ENCODE measurements at places on chromosomes 5 and 9.

DNA sequence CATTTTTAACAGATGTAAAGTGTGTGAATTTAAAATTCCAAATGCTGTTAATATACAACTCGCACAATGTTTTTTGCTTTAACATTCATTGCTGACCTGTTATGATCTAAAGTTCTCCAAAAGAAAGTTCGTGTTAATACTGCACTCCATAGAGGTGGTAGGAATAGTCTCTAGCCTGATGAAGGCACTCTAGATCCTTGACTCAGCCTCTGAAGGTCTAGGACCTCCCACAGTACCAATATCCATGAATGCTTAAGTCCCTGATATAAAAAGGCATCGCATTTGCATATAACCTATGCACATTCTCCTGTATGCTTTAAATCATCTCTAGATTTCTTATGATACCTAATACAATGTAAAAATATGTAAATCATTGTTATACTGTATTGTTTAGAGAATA lies 213.6 kb downstream of the EFNA5 start:
- no peak for DNase-seq

DNA sequence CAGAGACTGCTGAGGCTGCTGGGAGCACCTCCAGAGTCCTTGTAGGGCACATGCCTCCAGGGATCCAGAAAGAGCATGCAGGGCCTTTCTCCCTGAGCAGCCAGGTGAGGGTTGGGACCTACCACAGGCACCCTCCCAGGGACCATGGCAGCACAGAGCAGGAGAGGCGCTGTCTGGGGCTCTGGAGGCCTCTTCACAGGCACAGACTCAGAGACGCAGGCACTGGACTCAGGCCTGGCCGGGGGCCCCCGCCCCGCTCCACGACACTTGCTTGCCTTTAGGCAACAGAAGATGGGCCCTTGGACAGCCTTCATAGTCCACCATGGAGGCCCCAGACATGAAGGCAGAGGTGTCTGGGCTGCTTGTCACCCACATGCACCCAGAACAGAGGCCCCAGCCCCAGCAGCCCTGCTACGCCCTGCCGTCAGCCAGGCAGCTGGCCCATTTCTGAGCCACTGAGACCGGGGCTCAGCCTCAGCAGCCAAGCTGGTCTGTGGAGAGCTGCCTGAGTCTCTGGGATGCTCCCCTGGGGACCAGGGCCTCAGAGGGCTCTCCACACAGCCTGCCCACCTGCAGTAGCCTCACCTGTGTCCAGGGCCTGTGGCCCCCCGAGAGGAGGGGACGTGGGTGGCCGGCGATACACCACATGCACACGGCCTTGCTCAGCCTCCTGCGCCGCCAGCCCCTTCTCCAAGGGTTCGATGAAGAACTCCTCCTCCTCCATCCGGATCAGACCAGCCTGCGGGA lies 72.8 kb downstream of the ADAMTS2 start:
- DNase-seq = no peak

GRCh38 chr9:136093346-136093986 lies 1.6 kb downstream of the NACC2 start:
- DNase-seq = peak; percentile 40

DNA sequence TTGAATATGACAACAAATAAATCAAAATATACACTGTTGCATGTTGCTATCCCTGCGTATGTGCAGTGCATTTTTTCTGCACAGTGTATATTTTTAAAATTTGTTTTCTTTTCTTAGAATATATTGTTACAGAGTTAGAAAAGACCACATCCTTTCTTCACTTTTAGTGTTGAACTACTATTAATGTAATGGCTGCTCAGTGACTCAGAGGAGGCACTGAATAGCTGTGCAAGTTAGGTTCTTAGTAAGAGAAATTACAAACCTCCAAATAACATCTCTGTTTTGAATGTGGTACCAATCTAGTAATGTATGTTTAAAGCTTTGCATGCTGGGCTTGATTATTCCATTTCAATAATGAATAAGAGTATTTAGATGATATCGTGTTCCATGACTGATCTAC lies 208.9 kb upstream of the PRR16 start:
- no peak for DNase-seq

DNA sequence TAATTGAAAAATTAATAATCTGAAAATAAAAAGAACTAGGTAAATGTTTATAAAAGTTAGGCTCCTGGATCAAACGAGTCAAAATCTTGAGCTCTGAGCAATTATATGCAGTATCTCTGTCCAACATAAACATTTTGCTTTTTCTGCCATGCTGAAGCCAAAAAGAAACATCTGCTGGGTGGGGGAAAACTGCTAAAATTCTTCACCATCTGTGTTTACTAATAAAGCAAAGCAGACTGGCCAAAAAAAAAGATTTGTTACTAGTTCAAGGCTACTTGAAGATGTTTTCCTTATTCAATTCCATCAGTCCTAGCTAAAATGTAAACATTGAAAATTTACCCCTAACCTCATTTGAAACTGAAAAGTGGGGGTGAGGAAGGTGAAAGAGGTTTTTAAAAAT lies 29.7 kb downstream of the GTF3C4 start:
- no peak for DNase-seq

Measured in hypothalamus (tissue), 51 donors.